ENCODE measurements at places on chromosomes 4 and X.

DNA sequence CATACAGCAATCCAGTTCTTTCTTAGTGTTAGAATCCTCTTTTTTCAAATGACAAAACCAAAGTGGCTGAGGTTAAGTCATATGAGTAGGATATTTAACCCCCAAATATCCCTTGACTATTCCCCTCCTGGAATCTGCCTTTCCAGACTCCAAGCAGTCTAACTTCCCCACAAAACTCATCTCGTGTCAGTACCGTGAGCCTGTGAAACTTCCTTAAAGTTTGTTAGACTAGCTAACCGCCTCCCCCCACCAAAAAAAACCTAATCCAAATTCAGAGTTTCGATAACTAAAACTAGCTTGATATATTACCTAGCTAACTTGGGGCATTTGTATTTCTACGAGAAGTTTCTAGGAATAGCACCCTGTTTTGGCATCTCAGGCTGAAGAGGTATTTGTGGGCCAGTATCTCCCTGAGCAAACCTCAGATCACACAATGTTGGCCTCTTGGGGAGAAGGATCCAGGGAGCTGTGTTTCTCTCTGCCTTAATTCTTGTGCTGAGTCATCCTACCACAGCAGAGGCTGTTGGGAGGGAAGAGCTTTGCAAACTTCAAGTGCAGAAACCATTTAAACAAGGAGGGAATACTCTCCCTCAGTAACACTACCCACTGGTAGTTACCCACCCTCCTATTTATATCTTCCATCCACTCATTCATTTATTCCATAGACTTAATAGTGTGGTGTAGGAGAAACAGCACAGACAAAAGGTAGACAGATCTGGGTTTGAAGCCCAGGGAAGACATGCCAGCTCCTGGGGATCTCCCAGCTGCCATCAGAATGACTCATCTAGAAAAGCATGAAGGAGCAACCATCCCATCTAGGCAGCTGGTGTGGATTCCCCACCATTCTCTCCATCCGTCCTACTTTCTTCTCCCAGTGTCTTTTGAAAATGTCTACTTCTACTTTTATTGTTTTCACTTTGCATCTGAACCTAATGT is 39.3 kb upstream of the TXK start:
- DNase-seq: no peak

- no peak for DNase-seq
These were observed 120.2 kb downstream of the INPP4B start for GRCh38 chr4:142725886-142726285.

DNA sequence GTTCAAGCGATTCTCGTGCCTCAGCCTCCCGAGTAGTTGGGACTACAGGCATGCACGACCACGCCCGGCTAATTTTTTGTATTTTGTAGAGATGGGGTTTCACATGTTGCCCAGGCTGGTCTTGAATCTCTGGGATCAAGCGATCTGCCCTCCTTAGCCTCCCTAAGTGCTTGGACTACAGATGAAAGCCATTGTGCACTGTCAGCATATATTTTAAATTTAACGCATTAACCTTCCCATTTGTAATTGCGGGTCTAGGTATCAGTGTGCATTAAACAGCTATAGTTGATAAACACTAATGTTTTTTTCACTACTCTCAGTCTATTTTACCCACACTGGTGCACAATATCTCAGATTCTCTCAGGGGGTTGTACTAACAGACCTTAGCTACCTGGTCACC is 1930.8 kb downstream of the C4orf33 start:
- DNase-seq: no peak

DNA sequence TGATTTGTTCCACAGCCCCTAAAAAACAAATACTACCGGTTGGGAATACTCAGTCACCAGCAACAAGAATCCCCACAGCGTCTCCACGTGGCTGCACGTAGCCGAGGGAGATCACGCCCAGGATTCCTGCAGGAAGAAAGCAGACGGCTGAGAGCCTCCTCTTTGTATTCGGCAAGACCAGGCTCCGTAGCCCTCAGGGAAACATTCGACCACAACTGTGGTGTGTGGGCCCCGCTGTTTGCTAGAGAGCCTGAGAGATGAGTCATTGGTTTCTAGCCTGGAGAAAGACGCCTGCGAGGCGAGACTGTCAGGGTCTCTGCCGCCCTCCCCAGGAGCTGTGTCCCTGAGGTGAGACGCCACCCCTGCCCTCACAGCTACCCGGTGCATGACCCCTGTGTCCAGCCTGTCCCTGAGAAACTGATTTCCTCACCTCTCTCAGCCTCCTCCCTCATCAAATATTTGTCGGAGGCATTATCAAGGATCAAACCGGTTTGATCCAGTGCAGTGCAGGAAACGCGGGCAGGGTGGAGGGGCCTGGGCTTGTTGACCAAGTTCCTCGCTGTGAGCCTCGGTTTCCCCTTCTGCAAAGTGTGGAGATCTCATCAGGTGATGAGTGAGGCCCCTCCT is 4.7 kb upstream of the S100P start:
- DNase-seq: no peak

- DNase-seq: no peak
These were observed 243.7 kb downstream of the TENM3 start for GRCh38 chr4:182486881-182487280.

DNA sequence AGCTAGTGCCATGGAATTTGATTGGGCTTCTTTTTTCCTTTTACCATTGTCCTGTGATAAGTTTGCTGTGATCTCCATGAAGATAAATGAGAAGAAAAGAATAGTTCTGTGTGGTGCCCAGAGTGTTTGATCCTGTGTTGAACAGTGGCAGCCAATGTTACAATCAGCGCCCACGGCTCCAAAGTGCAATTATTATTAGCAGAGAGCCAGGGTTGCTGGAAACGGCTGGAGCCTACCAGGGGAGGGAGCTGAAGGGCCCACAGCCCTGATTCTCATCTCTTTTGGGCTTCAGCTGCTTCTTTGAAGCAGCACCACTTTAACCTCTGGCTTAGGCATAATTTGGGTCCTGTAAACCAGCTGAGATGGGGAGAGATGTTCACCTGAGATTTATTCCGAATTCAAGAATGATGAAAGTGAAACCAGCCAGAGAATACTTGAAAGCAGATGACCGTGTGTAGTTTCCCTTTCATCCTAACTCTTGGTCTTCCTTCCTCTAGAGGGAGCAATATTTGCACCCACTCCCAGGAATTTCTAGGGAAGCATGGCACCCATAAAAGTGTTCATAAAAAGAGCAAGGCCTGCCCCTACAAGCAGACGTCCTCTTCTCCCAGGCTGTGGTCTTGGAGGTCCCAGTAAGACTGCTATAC is 298.3 kb downstream of the EVC2 start:
- DNase-seq: no peak

- no peak for DNase-seq
These were observed 234.6 kb downstream of the AFAP1 start for GRCh38 chr4:7705062-7705461.

GRCh38 chr4:48290146-48290772 is 20.6 kb upstream of the TEC start:
- no peak for DNase-seq

GRCh38 chrX:19990151-19990555 is 708 bp downstream of the BCLAF3 start:
- no peak for DNase-seq

GRCh38 chr4:38509551-38509950 is 154.4 kb upstream of the KLF3 start:
- no peak for DNase-seq

DNA sequence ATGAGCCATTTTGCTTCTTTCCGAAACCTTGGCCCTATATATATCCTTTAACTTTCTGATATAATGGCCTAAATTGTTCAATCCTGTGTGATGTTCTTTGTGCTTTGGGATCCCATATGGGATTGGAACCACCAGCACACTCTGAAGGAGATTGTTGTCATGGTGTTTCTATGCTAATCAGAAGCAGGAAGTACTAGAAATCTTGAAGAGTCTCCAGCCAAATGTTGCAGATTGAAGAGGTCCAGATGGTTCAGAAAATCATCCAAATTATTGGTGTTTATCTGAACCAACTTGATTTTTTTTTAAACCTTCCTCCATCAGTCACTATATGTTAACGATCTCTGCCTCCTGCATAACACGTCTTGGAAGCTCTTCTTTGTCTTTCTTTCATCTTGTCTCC is 72.8 kb downstream of the KIT start:
- no peak for DNase-seq

DNA sequence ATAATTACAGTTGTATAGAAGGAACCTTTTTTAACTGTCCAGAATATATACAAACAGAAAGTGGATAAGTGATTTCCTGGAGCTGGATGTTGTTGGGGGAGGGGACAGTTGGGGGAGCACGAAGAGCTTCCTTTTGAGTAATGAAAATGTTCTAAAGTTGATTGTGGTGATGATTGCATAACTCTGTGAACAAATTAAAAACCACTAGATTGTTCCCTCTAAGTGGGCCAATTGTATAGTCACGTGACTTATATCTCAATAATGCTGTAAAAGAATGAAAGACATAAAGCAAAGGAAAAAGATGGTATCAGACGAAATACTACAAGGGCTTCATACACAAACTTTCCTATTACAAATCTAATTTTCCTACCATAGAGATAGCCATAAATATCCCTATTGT is 2.7 kb downstream of the CT55 start:
- DNase-seq: no peak

GRCh38 chrX:4764888-4765287 is 1051.4 kb upstream of the PRKX start:
- DNase-seq: no peak

GRCh38 chr4:158817562-158818296 is 48.9 kb downstream of the FNIP2 start:
- DNase-seq: no peak

- no peak for DNase-seq
These were observed 211.1 kb downstream of the GUCY2F start for GRCh38 chrX:109270580-109271484.

DNA sequence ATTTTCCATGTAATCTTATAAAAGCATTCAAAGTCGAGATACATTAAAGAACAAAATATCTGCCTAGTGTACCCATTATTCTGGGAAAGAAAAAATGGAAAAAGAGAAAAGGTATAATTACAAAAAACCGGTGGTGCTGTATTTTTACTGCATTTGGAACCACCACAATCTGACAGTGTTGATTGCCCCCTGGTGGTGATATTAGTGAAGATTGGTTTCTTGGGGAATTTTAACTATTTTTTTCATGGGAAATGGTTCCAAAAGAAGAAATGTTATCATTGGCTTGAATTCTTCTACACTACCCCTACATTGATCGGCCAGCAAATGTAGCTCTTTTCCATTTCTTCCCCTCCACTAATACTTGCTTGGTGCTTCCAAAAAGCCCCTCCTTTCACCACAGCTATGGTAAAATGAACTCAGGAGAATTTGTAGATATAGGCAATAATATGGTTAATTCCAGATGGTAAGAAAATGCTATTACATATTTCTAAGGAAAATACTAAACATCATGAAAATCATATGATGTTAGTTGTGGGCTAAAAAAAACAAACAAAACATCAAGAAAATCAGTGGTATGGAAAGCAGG is 50.0 kb downstream of the COX18 start:
- DNase-seq: no peak

DNA sequence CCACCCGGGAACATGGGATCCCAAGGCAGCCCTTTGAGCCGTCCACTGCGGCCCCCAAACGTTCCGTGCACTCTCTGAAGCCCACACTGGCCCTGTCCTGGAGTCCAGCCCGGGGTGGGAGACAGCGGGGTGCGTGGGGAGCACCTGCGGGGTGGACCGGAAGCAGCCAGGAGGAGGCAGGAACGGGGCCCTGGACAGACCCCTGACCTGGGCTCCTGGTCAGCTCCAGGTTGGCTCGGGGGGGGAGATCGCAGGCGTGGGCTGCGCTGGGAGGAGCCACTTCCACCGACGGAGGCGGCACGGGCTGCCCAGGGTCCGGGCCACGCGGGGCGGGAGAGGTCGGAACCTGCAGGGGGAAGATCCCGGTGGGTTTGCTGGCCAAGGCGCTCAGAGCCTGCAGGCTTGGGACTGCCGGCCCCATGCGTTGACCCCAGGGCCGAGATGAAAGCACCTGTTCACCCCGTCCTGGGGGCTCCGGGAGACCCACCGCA is 5.7 kb upstream of the PLCXD1 start:
- DNase-seq: no peak

DNA sequence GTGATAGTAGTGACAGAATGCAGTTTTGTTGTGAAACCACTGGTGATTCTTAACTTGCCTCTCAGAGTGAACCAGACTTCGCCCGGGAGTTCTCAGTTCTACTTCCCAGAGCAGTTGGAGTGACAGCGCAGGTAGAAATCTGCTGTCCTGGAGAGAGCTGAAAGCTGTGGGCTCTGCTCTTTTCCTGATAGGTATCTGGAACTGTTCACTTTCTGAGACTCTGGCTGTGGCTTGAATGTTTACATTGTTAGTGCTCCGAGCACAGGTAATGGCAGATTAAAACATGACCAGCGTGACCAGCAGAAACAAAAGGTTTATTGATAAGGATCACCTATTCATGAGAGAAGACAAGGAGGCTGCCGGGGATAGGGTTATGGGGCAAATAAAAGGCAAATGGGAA is 360.7 kb downstream of the BMPR1B start:
- DNase-seq: no peak

GRCh38 chrX:19986531-19986930 is 4.3 kb downstream of the BCLAF3 start:
- DNase-seq: no peak

- DNase-seq: no peak
These were observed 84.6 kb downstream of the FBXO8 start for GRCh38 chr4:174198828-174199227.

- DNase-seq: no peak
These were observed 236.3 kb downstream of the PCDH10 start for GRCh38 chr4:133385161-133385954.

DNA sequence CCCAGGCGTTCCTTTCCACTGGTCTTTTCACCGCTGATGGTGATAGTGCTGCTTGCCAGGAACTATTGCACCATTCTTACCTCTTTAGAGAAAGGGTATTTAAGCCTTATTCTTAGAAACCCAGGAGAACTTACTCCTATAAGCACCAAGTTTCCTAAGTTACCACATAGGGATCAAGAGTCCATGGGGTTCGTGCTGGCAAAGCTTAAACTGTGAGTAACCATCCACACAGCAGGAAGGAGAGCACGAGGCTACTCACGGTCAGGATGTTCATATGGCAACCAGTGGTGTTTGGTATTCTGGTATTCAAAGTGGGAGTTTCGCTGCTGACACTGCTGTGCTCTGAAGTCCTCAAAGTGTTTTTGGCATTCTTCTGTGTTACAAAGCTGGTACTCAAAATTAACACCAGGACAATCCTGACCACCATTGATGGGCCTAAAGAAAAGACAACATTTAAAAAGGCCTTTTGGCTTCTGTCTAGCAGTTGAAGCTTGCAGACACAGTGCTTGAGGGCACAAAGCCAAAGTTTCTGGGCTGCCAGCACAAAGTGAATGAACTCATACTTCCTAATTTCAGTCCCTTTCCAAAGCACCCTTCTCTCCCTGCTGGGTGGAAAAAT is 256.9 kb downstream of the ADAMTS3 start:
- DNase-seq: no peak

- no peak for DNase-seq
These were observed 95.7 kb downstream of the CPZ start for GRCh38 chr4:8688041-8688907.

DNA sequence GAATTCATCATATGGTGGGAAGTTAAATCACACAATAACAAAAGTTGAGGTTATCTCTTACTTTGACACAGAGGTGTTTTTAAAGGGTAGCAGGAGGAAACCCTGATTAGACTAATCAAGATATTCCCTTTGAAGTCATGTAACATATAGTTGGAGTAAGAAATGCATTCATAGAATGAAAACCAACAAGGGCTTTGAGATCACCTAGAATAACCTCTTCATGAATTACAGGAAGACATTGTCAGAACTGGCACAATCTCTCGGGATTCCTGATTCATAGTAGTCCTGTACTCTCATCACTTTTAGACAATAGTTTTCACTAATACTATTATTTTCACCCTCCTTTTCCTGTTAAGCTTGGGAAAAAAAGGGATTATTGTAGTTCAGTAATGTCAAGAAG is 170.2 kb downstream of the PPP3CA start:
- no peak for DNase-seq

- no peak for DNase-seq
These were observed 1.6 kb downstream of the LONRF3 start for GRCh38 chrX:118975831-118976598.

All from stimulated activated CD4-positive, alpha-beta T cell treated with anti-CD3 and anti-CD28 coated beads, Interleukin-1b, Interleukin-23, amount 100 ng/mL, for 1 hour (primary cell).